AG09319 (cell line): ENCODE measurements at places on chromosomes 7 and 10.

- no peak for DNase-seq
Observed at GRCh38 chr7:34225193-34225592, 319.9 kb downstream of the BMPER start.

DNA sequence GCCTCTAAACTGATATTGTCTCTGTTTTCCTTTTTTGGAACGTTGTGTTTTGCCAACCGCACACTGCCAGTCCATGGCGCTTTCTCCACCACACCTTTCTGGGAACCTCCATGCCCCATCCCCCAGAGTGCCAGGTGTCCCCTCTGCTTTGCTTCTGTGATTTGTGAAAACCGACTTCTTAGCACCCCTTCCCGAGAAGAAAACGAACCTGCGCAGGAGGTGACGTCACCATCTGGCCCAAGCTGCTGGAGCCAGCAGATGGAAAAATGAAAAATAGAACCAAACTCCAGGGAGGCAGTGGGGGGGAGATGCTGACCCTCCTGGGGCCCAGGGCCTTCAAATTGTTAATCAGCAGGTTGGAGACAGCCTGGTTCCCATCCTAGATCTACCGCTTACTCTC lies 103.8 kb downstream of the HTR5A start:
- DNase-seq, result no peak

DNA sequence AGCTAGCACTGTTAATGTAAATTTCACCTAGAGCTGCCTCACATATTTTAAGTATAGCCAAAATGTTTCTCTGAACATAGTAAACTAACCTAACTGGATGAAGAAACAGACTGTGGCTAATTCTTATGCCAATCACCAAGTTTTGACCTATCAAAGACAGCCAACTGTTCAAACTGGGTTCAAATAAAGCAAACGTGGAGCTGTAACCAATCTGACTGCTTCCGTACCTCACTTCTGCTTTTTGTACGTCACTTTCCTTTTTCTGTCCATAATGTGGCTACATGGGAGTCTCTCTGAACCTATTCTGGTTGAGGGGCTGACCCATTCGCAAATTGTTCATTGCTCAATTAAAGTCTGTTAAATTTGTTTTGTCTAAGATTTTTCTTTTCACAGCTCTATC lies 66.3 kb upstream of the ETV1 start:
- no peak for DNase-seq

DNA sequence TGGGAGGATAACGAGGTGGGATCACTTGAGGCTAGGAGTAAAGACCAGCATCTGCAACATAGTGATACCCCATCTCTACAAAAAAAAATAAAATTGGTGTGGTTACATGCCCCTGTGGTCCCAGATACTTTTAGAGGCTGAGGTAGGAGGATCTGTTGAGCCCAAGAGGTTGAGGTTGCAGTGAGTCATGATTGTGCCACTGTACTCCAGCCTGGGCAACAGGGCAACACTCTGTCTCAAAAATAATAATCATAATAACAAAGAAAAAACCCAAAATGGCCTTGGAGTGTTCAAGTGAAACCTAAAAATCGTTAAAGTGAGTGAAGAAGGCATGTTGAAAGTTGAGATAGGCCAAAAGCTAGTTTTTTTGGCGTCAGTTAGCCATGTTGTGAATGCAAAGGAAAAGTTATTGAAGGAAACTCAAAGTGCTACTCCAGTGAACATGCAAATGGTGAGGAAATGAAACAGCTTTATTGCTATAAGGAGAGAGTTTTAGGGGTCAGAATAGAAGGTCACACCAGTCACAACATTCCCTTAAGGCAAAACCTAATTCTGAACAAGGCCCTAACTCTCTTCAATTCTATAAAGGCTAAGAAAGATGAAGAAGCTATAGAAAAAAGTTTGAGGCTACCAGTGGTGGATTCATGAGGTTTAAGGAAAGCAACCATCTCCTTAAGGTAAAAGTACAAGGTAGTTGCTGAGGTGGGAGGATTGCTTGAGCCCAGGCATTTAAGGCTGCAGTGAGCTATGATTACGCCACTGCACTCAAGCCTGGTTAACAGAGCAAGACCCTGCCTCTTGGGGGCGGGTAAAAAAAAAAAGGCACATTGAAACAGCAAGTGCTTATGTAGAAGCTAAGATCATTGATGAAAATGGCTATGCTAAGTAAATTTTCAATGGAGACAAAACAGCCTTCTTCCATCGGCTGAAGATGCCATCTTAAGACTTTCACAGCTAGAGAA lies 45.4 kb upstream of the STOX1 start:
- DNase-seq, result no peak

DNA sequence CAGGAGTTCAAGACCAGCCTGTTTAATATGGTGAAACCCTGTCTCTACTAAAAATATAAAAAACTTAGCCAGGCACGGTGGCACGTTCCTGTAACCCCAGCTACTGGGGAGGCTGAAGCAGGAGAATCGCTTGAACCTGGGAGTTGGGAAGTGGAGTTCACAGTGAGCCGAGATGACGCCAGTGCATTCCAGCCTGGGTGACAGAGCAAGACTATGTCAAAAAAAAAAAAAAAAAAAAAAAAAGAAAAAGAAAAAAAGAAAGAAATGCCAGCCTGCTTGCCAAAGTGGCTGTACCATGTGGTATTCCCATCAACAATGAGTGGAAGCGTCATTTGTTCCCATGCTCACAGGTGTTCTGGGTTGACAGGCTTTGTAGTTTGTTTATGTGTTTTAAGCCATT lies 43.3 kb upstream of the NPTX2 start:
- no peak for DNase-seq

GRCh38 chr10:104686829-104687228 lies 45.7 kb downstream of the SORCS3 start:
- no peak for DNase-seq

GRCh38 chr7:25832456-25832855 lies 319.5 kb upstream of the NFE2L3 start:
- DNase-seq, result no peak

GRCh38 chr10:25901199-25901598 lies 32.8 kb upstream of the MYO3A start:
- no peak for DNase-seq

DNA sequence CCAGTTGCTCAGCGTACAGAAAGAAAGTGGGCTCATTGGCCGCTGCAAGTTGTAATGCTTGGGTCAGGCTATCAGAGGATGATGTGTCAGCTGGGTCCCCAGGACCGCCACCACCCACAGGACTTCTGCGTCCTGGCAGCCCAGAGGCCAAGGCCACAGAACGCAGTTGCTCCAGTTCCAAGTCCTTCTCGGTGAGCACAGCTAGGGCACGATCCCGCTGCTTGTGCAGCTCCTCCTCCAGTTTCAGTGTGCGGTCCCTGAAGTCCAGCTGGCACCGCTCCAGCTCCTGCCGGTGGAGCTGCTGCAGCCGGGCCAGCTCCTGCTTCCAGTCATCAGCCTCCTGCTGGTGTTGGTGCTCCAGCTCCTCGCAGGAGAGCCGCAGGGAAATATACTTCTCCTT lies 3.0 kb downstream of the GCC1 start:
- DNase-seq, result no peak

GRCh38 chr7:28542410-28542809 lies 130.1 kb downstream of the CREB5 start:
- no peak for DNase-seq

DNA sequence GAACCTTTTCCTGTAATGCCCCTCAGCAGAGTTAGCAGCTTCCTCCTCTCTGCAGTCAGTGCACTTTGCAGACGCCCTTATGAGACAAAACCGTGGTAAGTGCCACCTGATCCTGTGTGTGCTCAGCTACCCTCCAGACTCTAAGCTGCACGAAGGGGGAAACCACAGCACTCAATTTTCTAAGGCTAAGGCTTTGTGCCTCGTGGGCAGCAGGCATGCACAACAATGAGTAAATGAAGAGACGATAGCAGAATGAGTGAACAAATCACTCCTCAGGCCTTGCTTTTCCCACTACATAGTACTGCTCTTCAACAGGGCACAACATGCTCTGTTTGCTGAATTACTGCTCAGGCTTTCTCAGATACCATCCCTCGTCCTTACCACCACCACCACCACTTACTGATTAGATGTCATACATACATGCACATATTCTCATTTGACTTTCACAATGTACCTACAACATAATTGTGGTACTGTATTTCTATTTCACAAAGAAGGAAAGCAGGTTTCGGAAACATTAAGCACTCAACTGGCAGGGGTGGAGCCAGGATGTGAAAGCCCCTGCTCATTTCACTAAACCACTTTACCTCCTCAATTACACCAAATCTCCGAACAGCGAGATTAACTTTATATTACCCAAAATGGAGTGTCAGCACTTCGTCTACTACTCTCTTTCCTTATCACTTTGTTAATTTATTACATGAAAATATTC lies 85.4 kb downstream of the ICA1 start:
- no peak for DNase-seq

DNA sequence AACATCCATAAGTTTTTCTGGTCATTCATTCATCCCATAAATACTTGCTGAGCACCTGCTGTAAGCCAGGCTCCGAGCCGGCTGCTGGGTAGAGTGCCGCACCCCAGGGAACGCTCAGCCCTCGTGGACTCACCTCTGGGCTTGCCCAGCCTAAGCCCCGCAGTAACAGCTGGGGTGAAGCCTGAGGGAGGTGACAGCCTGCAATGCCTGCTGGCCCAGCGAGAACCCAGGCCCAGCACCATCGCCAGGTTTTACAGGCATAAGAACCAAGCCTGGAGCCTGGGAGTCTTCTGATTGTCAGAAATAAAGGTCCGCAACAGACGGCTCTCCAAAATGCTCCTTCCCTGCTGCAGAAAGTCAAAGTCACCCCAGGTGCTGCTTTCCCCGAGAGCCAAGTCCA lies 205.4 kb downstream of the ZMYND11 start:
- DNase-seq, result no peak

- DNase-seq, result no peak
Observed at GRCh38 chr10:47290338-47290737, 9.7 kb upstream of the GDF10 start.

GRCh38 chr10:129865960-129866359 lies 98.1 kb downstream of the EBF3 start:
- DNase-seq, result no peak

DNA sequence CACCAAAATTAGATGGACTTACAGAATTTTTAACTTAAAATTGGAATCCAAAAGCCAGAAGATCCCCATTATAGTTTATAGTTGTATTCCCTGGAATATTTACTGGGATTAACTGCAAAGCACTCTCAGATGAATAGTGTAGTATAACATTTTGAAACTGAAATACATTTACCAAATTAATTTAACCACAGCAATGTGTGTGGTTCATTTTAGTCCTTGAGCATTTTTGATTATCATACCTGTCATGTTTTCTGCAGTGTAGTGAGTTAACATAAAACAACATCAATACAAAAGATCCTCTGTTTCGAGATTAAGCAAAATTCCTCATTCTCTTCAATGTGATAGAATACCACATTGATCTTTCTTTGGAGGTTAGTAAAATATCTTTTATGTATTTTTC lies 3.7 kb downstream of the VIM start:
- no peak for DNase-seq

DNA sequence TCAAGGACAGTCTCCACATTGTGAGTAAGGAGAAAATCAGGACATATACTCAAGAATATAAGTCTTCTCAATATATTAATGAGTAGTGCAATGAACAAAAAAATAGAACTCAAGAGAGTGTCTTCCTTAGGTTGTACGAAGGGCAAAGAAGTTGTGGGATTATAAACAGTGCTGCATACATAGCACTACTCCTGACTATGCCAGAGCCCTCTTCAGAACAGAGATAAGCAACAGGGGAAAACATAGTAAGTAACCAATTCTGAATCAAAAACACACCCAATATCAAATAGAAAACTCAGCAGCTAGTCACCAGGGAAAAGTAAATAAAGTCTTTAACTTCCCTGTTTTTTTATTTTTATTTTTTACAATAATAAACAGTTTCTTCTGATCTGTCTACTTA lies 10.6 kb downstream of the ARHGAP21 start:
- no peak for DNase-seq

- DNase-seq, result no peak
Observed at GRCh38 chr10:94353336-94353735, 9.4 kb downstream of the NOC3L start.

DNA sequence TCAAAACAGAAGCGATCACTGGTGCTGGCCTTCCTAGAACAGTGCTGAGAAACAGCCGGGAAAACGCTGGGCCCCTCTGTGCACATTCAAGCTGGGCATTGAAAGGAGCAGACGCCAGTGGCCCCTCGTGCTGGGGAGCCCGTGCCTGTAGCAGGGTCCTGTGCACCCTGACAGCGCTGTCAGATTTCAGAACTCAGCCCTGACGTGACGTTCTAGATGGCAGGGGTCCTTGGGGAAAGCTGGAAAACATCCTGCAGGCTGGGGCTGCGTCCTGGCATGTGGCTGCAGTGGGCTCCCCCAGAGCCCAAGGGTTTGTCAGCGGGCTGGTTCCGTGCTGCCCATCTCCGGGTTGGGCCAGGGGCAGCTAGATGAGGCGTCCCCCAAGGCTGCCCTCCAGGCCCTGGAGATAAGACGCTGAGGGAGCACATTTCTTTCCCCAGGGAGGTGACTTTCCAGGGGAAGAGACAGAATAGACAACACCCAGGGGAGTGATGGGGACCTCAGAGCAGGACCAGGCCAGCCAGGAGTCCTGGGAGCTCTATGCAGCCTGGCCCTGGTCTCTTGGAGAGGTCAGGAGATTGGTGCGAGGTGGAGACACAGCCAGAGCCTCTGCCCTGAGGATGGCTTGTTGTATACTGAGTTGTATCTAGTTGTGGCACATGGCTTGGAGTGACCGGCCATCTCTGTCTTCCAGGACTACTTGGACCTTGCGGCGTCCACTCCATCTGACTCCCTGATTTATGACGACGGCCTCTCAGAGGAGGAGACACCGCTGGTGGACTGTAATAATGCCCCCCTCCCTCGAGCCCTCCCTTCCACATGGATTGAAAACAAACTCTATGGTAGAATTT lies 12.1 kb upstream of the CSGALNACT2 start:
- no peak for DNase-seq

- no peak for DNase-seq
Observed at GRCh38 chr10:129766611-129767550, 197.2 kb downstream of the EBF3 start.

GRCh38 chr7:22452142-22452959 lies 47.6 kb downstream of the STEAP1B start:
- no peak for DNase-seq

GRCh38 chr10:95394161-95394880 lies 103.5 kb upstream of the PDLIM1 start:
- DNase-seq, result no peak

DNA sequence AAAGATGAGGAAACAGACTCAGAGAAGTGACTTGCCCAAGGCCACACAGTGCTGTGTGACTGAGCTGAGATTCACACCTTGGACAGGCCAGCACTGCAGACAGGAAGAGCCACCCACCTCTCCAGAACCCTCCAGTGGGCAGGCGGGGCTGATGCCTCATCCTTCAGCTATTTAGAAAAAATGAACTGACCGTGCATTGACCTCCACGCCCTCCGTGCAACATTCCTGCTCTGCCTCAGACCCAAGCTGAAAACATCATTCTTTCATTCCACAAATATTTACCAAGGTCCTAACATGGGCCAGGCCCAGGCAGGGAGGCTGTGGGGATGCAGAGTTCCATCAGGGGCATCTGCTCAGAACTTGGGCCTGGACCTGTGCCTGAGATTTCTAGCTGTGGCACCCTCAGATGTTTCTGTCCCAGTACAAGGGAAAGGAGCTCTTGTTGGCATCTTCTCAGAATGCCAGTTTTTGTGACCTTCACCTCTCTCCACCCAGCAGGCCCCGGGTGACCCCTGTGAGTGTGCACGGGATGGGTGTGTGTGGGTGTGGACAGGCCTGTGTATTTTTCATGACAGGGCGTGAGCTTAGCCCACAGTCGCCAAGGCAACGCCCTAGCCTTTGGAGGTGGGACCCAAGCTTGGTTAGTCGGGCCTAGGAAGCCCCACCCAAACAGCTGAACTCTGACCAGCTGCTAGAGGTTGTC lies 6.5 kb downstream of the VSIR start:
- peak; percentile 90 for DNase-seq

GRCh38 chr7:111727905-111728634 lies 165.8 kb upstream of the IMMP2L start:
- no peak for DNase-seq
